ENCODE measurements at places on chromosomes 2 and 18. TPM values are rescaled to one million over a fixed set of nuclear protein-coding genes. Genes with fewer than 3 reads are reported as not detected.

LAMA1 gene
- not detected for total RNA-seq

EPC2 gene
- 35.4 TPM for total RNA-seq

TACR1 gene
- total RNA-seq, result not detected

RAB6C gene
- not detected for total RNA-seq

SCN7A gene
- not detected for total RNA-seq

TTC39C gene
- total RNA-seq, result 122 TPM

All from activated naive CD4-positive, alpha-beta T cell treated with anti-CD3 and anti-CD28 coated beads, Interleukin-2, amount 10 ng/mL, durations not matched to agents 5 hours and 36 hours (primary cell).